ENCODE measurements at places on chromosomes 7 and 10. TPM values are rescaled to one million over a fixed set of nuclear protein-coding genes. Genes with fewer than 3 reads are reported as not detected.

DNA sequence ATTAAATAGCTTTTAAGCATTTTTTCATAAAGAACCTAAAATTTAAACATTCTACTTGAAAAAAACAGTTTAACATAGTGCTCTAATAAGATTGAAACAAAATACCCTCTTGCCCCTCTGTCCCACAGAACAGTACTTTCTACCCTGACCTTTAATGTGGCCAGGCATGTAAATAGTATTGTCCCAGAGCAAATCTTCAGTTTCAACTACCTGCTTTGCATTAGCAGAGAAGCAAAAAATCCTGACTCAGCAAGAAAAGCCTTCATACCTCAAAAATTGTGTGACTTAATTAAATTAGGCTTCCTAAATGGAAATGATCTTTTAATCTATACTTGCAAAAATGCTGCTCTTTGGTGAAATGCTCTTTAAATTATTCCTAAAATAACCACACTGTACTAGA is 237.4 kb upstream of the AOAH start:
- DNase-seq: no peak

DNA sequence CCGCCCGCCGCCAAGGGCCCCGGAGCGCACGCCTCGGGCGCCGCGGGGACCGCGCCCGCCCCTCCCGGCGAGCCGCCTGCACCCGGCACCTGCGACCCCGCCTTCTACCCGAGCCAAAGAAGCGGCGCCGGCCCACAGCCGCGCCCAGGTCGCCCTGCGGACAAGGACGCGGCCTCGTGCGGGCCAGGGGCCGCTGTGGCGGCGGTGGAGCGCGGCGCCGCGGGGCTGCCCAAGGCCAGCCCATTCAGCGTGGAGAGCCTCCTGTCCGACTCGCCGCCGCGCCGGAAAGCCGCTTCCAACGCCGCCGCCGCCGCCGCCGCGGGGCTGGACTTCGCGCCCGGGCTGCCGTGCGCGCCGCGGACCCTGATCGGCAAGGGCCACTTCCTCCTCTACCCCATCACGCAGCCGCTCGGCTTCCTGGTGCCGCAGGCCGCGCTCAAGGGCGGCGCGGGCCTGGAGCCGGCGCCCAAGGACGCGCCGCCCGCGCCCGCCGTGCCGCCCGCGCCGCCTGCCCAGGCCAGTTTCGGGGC is 3.5 kb downstream of the UNCX start:
- no peak for DNase-seq

DNA sequence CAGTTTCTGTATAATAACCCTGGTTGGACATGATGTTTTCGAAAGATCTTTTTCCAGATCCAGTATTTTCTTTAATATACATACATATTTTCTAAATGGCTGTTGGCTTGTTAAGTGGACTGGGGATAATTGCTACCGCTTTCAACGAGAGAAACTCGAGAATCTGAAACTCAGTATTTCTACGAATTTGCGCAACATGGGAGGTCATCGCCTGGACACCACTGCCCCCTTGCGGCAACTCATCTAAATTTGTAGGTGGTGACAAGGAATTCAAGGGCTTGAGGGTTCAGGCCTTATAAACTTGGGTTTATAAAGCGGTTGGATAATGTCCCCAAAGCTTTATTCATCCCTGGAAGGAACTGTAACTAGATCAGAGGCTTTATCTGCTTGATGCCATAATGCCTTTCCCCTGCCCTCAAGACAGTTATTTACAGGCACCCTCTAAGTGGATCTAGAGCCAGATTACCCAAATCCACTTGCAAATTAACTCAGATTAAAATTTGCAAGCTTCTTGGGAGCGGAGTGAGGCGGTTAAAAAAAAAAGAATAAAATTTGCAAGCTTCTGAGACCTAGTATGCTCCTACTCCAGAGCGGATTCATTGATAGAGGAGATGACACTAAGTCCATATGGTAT is 21.3 kb upstream of the KCNK18 start:
- peak; percentile 71 for DNase-seq

GRCh38 chr7:36441344-36442022 is 51.8 kb downstream of the ANLN start:
- DNase-seq: no peak

DNA sequence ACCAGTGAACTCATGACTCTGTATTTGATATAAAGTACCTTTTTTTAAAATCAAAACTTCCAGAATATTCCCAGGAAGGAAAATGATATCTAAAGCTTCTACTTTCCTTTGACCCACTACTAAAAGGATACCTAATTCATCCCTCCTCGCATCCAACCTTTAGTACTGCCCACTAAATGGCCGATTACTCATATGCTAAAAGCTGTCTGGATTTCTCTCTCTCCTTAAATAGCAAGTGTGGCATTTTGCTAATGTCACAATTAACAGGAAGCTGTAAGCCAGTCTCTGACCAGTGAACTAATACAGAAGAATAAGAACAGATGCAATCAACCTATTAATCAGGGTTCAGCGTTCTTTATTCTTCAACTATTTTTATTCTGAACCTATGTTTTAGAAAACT is 59.0 kb downstream of the DNAJB9 start:
- DNase-seq: no peak

DNA sequence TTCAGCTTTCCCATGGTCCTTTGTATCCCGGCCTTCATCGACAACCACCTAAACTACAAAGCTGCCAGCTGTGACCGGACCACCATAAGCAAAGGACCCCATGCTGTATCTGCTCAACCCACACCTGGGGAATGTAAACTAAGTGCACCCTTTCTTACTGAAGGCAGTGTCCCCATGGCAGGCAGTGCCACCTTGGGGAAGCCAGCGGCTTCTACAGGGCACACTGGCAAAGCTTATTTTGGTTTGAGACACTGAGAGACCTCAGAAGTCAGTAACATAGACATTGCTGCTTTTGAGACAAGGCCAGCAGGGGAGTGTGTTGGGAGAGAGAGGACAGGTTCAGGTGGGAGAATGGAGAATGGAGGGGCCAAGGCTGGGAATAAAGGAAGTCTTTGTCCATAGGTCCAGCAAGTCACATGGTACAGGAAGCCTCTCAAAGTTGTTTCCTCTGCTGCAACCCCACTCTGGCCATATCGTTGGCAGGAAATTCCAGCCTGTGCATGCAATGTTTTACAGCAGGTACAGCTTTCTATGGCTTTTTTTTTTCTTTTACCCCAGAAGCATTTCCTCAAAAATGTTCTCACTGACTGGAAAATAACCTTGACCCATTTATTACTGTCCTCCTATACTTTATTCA is 85.9 kb upstream of the NPVF start:
- peak; percentile 15 for DNase-seq

- no peak for DNase-seq
Measured at GRCh38 chr7:88310956-88311674, 4.4 kb upstream of the STEAP4 start.

DNA sequence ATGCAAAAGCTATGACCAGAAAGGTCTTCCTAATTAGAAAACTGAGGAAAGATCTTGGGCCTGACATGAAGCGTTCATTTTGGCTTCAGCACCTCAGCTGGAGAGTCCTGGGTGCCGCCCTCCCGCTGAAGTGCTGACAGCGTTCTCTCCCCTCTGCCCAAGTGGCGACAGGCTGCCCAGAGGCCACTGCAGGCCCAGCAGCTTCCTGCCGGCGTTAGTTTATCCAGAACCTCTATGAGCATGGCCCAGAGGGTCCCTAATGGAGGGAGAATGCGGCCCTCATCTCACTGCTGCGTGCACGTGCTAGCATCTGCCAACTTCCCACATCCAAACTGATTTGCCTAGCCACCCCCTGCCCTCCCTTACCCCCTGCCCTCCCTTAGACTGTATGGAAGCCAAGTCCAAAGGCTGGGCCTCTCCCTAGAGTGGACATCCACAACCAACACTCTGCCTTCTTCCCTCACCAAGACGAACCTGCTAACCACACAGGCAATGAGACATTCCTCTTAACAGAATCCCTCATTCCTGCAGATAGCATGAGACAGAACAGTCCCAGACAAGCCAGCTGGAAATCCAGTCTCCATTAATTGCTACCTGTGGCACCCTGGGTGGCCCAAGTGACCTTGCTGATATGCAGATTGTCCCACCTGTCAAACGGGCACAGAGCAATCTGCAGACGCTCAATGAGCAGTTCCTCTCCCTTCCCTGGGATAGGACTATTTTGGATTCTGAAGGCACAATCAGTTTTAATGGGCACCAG is 108.4 kb downstream of the C10orf90 start:
- DNase-seq: no peak

DNA sequence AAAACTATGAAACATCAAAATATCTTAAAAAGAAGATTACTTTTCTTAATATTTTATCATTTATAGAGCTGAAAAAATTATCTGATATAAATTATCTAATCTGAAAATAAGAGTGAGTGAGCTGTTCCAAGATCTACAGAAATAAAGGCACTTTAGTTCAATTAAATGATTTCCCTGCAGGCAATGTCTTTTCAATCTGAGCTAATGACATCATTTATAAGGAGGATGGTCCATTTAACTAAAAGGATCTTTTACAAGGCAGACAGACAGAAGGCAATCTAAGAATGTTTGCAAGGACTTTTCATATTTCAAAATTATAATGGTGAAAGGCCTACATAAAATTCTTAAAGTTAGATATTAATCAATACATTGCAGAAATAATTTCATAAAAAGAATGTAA is 71.8 kb downstream of the SKAP2 start:
- DNase-seq: no peak

DNA sequence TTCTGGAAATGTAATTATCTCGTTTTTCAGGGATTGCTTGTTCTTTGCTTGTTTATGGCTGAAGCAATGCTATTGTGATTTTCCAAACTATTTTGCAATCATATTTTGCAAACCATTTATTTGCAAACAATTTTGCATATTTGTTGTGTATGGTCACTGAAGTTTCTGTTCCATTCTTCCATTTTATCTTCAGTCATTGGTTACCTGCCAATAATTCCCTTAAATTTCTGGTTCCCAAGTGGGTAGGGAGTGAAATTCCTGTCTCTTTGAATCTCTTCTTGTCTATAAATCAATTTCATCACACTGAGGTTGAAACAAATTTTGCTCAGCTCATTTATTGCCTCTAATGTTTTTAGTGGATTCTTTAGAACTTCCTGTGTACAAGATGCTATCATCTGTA is 401.7 kb upstream of the VWC2 start:
- DNase-seq: no peak

Gene MALSU1
- 188 TPM for total RNA-seq

Gene ELMO1
- total RNA-seq: 0.45 TPM

Gene LIPJ
- not detected for total RNA-seq
